Frontal cortex (tissue), 4 donors: ENCODE measurements at places on chromosomes 7 and 10. TPM values are rescaled to one million over a fixed set of nuclear protein-coding genes. Genes with fewer than 3 reads are reported as not detected.

The SCIN gene
- 1.6 TPM for total RNA-seq

The ENTPD7 gene
- total RNA-seq = 10.2 TPM

The FGL2 gene
- total RNA-seq = 2.9 TPM

The AS3MT gene
- 13.5 TPM for total RNA-seq

The PRTFDC1 gene
- 29.8 TPM for total RNA-seq

The OIT3 gene
- total RNA-seq = 1.2 TPM

The GCK gene
- total RNA-seq = 6.5 TPM

The RBP4 gene
- 9.0 TPM for total RNA-seq

The PRSS2 gene
- not detected for total RNA-seq

The COL13A1 gene
- 2.0 TPM for total RNA-seq

The ABCB4 gene
- total RNA-seq = 1.2 TPM

The PDE1C gene
- total RNA-seq = 19.2 TPM

The LDB3 gene
- under 0.01 TPM for total RNA-seq

The RBP3 gene
- total RNA-seq = not detected
